ENCODE measurements at places on chromosomes 11 and 22.

GRCh38 chr22:31400023-31400397 is 606 bp downstream of the DRG1 start:
- DNase-seq = no peak

GRCh38 chr11:11669233-11669846 is 47.5 kb upstream of the GALNT18 start:
- no peak for DNase-seq

GRCh38 chr11:18563090-18563730 is 25.3 kb downstream of the UEVLD start:
- no peak for DNase-seq

GRCh38 chr11:36452236-36452940 is 57.7 kb downstream of the TRAF6 start:
- no peak for DNase-seq

GRCh38 chr22:37464181-37464580 is 22.0 kb downstream of the MFNG start:
- no peak for DNase-seq

- DNase-seq = no peak
Observed at GRCh38 chr11:47413908-47414684, 5.7 kb downstream of the SLC39A13 start.

- no peak for DNase-seq
Observed at GRCh38 chr22:24760708-24761306, 13.7 kb downstream of the PIWIL3 start.

DNA sequence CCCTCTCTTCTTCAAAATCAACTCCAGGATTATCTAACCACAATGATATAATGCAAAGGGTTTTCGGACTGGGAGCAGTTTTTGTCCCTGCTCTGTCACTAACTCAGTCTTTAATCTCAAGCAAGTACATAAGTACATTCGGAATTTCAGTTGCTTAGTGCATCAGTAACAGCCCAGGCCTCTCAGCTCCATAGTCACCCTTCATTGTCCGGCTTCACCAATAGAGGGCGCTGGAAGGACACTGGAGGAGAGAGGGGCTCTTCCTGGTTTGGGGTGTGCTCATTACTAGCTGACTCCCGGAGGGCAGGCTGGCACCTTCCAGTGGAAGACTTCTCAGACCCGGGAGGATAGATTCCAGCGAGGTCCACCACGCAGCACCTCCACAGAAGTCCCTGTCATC is 90.4 kb upstream of the PDGFD start:
- DNase-seq = no peak

- no peak for DNase-seq
Observed at GRCh38 chr11:123314972-123315371, 115.1 kb upstream of the GRAMD1B start.

- no peak for DNase-seq
Observed at GRCh38 chr11:1421291-1421690, 31.6 kb downstream of the BRSK2 start.

DNA sequence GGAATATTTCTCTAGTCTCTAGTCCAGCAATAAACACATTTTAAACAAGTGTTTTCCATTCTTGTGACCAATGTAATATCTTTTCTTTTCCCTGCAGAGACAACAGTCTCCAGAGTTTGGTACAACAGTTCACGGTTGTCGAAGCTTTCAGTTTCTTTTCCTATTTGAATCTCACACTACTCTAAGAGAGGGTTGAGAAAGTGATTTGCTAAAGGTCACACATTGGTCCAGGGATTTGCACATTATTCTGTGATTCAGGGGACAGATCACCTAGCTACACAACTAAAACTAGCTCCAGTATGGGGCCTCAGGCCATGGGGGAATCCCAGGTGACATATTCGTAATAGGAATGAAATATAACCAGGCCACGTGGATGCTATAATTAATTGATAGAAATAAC is 132.5 kb downstream of the HIPK3 start:
- DNase-seq = no peak

DNA sequence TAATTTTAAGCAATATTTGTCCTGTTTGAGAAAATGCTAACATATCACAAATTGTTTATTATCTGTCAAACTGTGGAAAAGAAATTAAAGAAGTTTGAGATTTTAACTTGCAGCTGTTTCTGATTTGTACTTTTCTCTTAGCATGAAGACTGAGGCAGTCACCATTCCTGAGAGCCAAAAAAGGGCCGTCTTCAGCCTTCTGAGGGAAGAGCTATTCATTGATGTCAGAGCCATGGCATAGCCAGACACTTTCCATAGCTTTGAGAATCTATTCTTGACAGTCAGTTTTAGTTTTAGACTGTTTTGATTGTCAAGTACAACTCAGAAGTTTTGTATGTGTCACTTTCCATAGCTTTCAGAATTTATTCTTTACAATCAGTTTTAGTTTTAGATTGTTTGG is 32.1 kb downstream of the YAP1 start:
- no peak for DNase-seq

DNA sequence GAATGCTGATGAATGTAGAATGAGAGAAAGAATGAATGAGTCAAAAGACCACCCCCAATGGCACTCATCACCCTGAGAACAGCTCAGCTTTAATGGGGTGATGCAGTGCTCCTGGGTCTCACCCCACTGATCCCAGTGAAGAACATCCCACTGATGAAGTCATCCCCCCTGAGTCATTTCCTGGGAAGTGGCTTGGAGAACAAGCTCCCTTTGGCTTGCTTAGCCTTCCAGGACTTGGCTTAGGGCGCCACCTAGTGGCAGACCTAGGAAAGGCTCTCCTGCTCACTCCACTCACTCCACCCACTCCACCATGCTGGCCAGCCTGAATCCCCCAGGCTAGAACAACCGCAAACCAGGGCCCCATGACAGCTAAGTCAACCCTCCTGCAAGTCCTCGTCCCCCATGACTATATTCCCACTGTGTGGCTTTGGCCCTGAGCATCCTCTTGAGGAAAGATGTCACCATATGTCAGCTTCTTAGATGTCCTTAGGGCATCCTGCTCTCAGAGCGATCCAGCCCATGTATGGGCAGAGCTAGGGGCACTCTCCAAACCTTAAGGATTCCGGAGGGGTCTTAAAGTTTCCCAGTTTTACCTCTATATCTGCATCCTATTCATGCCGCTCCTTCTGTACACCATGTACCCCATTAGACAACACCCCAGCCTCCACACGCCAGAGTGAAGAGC is 17.8 kb upstream of the TMPRSS13 start:
- peak; percentile 89 for DNase-seq

DNA sequence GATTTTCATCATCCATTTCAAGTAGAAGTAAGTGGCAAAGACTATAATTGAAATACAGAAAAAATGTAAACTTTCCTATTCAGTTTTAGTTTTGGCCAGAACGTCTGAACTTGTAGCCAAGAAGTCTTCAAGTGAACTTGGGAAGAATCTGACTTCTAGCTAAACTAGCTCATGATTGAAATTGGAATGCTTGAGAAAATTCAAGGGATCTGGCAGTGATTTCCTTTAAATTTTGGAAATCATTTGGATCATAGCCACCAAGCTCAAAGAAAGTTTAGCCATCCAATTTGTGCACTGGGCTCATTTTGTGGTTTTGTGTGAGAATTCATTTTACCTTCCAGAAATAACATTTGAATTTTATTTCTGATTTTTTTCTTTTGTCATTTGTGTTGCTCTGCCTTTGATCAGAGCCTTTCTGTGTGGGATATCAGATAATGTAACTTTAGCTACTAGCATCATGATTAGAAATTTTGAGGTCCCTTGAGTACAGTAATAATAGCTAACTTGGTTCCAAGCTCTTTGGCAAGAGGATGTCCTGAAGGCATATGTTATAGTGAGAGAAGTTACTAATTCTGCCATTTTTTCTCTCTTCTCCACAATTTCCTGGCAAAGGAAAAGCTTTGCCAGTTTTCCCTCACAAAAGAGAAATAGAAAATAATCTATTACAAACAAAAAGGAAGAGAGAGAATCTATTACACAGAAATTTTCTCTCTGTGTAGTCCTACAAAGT is 2123.7 kb upstream of the RAG2 start:
- no peak for DNase-seq

DNA sequence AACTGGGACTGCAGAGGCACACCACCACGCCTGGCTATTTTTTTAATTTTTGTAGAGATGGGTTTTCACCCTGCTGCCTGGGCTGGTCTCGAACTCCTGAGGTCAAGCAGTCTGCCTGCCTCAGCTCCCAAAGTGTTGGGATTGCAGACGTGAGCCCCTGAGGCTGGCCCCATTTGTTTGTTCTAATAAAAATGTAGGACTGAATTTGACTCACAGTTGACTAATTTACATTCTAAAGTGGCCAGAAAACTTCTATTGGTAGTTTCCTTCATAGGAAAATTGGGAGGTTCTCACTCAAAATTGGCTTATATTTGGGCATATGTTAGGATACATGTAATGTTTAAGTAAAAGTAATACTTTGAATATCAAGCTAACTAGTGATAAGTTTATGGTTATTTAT is 35.0 kb downstream of the PPFIA1 start:
- DNase-seq = no peak

DNA sequence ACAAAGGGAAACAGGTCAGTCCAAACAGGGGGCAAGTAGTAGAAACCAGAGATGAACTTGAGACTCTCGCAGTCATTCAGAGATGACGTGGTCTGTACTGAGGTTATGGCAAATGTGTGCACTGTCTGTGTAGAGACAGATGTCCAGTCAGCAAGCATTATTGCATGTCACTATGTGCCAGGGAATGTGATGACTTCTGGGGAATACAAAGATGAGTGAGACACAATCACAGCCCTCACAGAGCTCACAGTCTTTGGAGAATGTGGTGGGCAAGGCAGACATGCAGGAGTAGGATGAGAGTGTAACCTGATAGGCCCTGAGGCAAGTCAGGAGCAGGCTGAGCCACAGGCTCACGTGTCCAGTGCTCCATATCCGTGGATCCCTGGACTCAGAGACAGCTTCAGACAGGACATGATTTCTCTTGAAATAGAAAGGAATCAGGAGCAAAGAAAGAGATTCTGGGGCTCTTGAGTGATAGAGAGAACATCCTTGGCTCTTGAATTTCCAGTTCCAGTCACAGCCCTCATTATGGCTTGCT is 550.7 kb downstream of the ETS1 start:
- DNase-seq = no peak

GRCh38 chr11:120708511-120709183 is 197.1 kb downstream of the GRIK4 start:
- no peak for DNase-seq

- no peak for DNase-seq
Observed at GRCh38 chr11:787084-787675, 2.7 kb downstream of the CEND1 start.

- no peak for DNase-seq
Observed at GRCh38 chr22:34897126-34897525, 168.8 kb upstream of the ISX start.

DNA sequence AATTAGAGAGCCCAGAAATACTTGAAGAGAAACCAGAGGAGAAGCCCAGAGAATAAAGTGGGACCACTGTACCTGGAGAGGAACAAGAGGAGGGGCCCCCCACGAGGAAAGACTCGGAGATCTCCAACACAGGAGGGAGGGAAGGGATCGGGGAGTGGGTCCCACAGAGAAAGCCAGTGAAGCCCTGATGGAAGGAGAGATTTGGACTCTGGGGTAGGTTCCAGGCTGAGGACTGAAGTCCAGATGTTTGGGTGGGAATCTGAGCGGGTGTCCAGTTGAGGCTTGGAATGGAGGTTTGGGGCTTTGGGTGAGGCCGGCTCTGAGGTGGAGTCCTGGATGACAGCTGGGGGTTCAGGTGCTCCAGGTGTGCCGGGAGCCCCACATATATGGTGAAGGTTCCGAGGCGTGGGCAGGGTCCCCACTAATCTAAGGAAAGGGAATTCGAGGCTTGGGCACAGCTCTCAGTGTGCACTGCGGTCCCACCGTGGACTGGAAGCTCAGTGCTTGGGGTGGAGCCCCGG is 32.6 kb downstream of the PDE2A start:
- DNase-seq = no peak

DNA sequence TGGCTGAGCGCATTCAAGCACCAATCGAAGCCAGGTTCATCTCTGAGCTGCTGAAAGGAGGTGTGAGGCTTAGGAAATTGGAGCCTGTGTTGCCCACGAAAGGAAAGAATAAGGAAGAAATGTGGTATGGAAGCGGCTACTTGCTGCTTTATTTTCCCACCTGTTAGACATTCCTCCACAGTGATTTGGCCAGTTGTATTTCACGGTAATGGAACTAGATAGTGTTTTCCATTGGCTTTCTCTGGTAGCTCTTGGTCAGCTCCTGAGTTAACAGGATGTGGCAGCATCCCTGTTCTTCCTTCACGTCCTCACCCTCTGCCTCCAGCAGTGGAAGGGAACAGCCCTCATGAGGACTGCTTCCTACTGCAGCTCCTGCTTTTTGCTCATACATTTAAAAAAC is 44.7 kb downstream of the BID start:
- DNase-seq = no peak

DNA sequence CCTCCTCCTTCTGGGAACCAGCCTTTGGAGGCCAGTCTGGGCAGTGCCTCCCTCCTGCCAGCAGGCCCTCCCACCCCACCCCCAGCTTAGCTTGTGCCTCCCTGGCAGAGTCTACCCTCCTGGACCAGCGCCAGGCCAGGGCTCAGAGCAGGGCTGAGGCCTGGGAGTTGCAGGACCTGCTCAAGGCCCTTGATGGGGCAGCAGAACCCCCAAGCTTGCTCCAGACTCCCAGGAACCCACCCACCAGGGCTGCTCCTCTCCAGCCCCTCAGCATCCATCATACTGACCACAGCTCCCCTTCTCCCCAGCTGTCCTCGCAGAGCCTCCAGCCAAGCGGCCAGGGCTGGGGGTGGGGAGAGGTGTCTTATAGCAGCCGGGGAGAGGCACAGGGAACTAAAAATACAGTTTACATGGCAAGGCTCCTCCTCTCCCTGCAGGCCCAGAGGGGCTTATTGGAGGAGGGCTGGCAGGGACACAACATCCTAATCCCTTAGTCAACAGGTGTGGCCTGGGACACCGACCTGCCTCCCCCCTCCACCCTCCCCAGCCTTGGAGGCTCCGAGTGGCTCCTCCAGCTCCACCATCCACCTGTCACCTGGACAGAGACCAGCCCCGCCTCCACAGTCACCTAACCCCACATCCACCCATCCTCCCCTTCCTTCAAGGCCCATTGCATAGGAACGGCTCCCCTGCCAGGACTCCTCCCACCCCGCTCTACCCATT is 5.2 kb upstream of the MB start:
- DNase-seq = peak; percentile 29

DNA sequence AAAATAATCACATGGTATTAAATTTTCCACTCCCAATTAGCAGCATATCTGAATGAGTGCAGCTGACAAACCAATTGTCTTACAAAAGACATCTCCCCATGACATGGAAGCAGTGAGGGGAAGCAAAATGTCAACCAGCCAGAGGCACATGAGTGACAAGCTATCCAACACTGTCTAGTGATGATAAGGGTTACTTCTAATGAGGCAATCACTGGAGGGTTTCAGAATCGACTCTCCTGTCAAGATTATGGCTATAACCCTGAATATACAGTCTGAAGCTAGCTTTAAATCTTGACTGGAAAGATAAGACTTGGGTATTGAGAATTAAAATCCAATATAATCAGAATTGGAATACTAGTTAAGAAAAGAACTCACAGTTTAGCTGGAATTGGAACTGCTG is 50.3 kb downstream of the AMBRA1 start:
- DNase-seq = no peak

GRCh38 chr11:92822410-92822809 is 147.0 kb upstream of the MTNR1B start:
- DNase-seq = no peak
